CD8-positive, alpha-beta memory T cell (primary cell): ENCODE measurements at places on chromosomes 11 and 22.

GRCh38 chr11:12249590-12250260, 127.6 kb upstream of the PARVA start:
- no peak for DNase-seq

DNA sequence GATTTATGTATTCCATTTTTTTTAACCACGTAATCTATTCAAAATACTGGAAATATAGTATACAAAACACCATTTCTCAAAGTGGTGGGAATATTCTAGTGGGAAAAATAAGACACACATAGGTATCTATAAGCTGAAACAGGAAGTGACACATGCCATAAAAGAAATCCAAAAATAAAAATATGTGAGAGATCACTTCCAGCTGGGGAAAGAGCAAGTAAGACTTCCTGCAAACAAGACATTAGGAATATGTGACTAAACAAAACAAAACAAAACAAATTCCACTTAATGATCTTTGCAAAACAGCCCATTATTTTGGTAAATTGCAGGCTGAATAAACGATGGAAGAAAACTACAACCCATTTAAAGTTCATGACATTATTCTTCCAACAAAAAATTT, 107.3 kb upstream of the CEP126 start:
- no peak for DNase-seq

DNA sequence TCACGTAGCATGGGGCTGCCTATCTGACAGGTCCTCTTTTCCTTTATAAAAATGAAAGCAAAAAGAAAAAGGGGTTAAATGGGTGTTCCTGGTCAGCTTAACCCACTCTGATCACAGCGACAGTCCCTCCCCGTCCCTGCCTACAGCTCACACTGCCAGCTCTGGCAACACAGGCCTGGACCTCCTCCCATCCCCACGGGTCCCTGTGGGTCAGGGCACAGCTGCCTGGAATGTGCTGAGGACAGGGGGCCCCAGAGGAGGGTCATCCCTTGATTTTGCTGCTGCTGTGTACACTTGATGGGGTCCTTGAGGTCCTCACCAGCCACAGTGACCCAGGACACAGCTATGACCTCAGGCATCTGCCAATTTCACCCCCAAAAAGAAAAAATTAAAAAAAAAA, 29.6 kb upstream of the CYP2D6 start:
- no peak for DNase-seq

- no peak for DNase-seq
These were observed 7.8 kb upstream of the NOX4 start for GRCh38 chr11:89498845-89499448.

- DNase-seq, result no peak
These were observed 95.9 kb upstream of the DDI1 start for GRCh38 chr11:103940551-103940950.

DNA sequence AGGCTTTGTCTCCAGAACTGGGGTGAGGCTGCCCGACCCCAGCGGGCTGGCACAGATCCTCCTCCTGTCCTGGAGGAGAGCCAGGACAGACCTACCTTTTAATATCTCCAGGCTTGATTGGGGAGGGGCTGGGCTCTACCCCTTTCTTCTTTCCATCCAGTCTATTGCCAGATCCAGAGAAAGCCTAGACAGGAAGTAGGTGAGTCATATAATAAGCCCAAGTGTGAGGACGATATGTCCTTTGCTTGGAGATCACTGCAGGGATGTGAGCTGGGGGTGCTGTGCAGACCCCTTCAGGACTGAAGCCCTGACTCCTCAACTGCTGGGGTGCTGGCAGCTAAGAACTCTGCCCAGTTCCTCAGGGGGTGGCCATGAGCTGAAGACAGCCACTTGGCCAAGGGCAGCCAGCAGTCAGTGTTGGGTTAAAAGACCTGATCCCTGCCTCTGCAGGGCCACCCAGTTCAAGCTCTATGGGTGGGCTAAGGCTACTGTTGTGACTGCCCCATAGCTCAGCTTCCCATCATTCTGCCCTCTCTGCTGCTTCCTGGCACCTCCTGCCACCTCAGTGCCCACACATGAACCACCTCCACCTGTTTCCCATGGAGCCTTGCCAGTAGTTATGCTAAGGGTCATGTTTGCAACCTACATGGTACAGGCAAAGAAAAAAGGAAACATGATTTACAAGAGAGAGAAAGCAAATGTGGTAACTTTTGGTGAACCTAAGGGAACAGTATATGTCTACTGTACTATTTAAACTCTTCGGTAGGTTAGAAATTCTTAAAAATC, 8.3 kb upstream of the C22orf39 start:
- no peak for DNase-seq

DNA sequence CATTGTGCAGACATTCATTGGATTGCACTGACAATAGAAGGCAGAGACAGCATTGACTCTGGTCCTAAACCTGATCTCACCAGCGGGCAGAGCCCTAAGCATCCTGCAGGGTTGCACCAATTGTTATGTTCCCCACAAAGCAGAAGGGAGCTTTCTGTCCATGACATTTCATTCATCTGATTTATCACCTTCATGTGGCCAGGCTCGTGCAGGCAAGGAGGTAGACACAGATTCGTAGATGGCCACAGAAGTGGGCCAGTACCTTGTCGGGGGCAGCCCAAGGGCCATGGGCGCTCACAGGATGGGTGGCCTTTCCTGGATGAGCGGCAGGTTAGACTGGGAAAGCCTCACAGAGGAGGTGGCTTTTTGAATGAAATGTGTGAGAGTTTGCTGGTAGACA, 2.9 kb downstream of the TSKU start:
- DNase-seq, result no peak

DNA sequence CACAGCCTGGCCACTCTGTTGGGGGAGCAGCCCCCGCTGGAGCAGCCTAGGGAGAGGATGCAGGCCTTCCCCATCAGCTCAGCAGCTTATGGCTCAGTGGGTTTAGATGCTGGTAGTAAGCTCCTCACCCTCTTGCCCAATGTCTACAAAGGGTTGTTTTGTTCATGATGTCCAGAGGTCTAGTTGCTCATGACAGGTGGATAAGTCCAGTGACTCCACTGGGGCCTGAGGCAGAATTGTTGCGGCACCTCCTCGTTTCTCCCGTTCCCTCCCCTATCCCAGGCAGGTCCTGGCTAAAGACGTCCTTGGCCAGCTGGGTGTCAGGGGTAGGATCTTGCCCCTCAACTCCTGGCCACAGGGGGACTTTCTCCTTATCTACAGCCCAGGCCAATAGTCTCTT, 233.5 kb upstream of the B3GAT1 start:
- DNase-seq, result no peak

DNA sequence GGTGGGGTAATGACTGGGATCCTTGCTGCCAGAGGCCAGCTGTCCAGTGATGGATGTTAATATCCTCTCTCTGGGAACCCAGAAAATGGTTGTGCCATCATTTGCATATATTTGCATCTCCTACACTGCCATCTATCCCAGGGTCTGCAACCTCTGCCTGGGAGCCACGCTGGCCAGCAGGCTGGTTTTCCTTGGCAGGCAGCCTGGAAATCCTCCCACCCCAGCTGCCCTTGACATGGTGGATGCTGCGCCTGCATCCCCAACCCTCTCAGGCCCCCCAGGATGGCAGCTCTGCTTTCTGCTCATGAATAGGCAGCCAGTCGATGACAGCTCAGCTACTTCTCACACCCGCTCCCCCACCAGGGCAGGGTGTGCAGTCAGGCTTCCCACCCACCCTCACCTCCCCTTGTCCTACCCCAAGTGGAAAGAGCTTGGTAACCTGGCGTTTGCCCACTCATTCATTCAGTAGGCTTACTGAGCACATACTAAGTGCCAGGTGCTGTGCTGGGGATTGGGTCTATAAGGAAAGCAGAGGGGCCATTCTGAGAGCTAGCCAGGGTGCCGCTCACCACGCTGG, 202.5 kb downstream of the TRIM29 start:
- no peak for DNase-seq

- DNase-seq, result no peak
These were observed 97.8 kb upstream of the ZBED5 start for GRCh38 chr11:10955616-10956015.

GRCh38 chr11:69242266-69242920, 51.6 kb upstream of the MYEOV start:
- no peak for DNase-seq

DNA sequence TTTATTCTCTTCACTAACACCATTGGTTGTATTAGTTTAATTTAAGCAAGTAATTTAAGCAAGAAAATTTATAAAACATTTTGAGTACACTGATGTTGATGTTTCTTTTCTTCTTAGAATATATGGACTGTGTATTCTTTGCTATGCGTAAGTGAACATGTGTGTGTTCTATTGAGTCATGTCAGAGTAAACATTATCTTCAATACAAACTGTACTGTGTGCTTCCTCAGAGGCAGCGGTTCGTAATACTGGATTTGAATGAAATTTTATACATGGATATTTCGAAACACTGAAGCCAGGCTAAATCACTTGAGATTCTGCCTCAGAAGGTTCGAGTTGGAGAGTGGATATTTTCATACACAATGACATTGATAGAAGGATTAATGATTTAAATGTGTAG, 452.6 kb downstream of the LUZP2 start:
- no peak for DNase-seq

DNA sequence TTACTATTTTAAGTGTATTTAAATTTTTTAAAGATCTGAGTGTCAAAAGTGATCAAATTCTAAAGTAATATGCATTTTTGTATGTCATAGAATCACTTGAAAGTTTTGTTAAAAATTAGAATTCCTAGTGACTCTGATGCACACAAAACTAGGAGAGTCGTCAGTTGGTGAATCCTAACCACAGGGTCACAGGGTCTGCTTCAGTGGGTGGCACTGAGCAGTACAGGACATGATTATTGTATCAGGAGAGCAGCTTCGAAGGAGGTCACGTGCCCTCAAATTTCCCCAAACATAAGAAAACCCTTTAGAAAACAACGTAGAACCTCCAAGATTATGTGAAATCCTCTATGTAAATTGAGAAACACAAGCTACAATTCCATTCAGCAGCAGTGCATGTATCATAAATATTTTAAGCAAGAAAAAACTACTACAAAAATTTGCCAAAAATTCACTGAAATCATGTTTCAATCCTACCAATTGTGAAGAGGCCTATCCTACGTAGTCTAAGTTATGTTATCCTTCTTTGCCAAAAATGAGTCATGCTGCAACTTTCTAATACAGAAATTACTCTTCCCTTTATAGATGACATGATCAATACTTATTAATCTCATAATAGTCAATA, 323.6 kb downstream of the AASDHPPT start:
- DNase-seq, result no peak

GRCh38 chr22:39299829-39300178, 19.6 kb downstream of the RPL3 start:
- DNase-seq, result no peak

GRCh38 chr11:48134221-48134922, 82.2 kb upstream of the OR4B1 start:
- no peak for DNase-seq

DNA sequence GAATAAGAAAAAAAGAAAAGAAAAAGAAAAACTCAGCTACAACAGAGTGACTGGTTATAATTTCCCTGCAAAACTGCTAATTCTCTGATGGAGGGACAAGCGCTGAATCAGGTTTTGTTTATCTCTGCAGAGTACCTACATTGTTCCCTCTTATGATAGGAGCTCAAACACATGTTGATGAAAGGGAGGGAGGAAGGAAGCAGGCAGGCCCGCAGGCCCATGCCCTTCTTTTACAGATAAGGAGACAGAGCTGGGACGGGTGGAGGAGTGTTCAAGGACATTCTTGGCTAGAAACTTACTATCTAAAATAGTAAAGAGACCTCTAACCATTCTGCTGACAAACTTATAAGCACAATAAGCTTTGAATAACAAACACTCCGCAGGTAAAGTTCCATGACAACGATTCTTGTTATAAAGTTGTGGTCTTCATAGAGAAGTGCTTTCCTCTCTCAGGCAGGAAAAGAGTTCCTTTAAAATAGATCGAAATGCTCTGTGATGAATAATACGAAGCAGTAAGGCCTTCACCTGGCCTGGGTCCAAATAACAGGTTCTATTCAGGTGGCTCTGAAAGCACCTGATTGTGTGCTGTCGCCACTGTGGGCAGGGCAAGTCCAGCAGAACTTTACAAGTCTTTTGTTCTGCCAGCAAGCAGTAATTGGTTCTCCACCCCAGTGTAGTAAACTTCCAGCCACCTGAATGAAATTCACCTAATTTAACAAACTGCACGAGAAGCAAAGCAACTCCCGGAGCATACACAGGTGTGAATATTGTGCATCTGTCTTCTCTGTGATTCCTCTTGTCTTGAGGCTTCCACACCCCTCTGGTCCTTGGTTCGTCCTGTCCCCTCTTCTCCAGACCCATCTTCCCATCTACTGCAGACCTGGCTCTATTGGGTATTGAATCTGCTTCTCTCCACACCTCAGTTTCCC, 15.3 kb upstream of the MICAL2 start:
- no peak for DNase-seq

DNA sequence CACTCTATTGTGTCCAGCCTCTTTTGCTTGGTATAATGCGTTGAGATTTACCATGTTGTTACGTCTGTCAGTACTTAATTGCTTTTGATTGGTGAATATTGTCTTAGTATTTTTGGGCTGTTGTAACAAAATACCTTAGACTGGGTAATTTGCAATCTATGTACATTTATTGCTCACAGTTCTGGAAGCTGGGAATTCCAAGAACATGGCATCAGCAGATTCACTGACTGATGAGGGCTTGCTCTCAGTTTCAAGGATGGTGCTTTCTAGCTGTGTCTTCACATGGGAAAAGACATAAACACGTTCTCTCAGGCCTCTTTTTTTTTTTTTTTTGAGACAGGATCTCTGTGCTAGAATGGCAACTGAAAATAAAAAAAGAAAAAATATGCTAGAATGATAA, 46.7 kb upstream of the INCENP start:
- no peak for DNase-seq

- DNase-seq, result no peak
These were observed 256.9 kb downstream of the SOX6 start for GRCh38 chr11:16099343-16099900.

DNA sequence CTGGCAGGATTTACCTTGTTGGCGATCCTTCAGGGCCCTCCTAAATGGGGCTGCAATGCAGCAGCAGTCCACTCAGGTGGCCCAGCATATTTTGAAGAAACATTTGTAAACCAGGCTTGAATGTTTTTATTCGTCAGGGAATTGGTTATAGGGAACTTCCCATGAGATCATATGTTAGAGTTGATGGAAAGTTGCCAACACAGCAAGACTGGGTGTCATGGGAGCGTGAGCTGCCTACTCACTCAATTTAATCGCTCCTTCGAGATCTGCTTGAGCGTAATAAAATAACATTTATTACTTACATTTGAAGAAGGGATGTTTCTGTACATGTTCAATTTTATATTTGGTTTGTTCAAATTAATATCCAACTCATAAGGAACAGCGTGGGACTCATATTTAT, 19.4 kb downstream of the OR2AT4 start:
- DNase-seq, result no peak

DNA sequence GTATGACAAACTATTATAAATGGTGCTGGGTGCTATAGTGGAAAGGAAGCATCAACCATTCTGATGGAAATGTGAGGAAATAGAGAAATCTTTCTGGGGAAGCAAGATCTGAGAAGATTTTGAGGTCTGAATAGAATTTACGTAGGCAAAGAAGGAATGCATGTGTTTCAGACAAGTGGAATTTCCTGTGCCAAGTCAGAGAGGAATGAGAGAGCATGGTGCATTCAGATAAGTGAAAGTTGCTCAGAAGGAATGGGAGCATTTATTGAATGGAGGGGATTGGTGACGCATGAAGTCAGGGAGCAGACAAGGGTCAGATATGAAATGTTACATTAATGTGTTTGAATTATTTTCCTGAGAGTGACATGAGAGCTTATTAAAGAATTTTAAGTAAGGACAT, 725.5 kb downstream of the METTL15 start:
- DNase-seq, result no peak

- no peak for DNase-seq
These were observed 818 bp upstream of the C1QTNF4 start for GRCh38 chr11:47595029-47595428.
